Activated naive CD4-positive, alpha-beta T cell treated with anti-CD3 and anti-CD28 coated beads, Interleukin-2, amount 10 ng/mL, durations not matched to agents 7 days and 5 days (primary cell): ENCODE measurements at places on chromosomes 3 and 15.

GRCh38 chr3:45065373-45065720 lies 39.2 kb downstream of the CLEC3B start:
- DNase-seq, result no peak

DNA sequence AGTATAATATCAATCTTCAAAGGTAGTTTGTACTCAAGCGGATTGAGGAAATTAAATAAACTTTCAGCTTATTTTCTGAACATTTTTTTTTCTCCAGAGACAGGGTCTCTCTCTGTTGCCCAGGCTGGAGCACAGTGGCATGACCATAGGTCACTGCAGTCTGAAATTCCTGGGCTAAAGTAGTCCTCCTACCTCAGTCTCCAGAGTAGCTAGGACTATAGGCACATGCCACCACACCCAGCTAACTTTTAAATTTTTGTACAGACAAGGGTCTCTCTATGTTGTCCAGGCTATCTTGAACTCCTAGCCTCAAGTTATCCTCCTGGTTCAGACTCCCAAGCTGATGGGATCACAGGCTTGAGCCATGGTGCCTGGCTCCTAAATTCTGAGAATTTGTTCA lies 97.1 kb downstream of the FAIM start:
- DNase-seq, result no peak

DNA sequence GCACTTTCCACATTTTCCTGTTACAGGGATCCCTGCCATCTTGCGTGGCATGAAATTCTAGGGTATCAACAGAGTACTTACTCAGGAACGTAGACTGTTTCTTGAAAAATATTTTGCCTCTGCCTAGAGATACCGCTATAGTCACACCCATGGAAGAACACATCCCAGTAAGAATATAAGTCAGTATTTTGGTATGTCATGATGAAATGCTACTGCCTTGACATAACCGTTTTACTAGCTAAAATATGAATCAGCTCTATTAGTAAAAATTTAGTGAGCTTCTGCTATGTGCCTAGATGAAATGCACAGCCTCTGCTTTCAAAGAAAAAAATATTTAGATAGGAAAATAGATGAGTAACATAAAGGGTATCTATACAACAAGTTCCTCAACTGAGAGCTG lies 276.4 kb downstream of the TBC1D5 start:
- no peak for DNase-seq

DNA sequence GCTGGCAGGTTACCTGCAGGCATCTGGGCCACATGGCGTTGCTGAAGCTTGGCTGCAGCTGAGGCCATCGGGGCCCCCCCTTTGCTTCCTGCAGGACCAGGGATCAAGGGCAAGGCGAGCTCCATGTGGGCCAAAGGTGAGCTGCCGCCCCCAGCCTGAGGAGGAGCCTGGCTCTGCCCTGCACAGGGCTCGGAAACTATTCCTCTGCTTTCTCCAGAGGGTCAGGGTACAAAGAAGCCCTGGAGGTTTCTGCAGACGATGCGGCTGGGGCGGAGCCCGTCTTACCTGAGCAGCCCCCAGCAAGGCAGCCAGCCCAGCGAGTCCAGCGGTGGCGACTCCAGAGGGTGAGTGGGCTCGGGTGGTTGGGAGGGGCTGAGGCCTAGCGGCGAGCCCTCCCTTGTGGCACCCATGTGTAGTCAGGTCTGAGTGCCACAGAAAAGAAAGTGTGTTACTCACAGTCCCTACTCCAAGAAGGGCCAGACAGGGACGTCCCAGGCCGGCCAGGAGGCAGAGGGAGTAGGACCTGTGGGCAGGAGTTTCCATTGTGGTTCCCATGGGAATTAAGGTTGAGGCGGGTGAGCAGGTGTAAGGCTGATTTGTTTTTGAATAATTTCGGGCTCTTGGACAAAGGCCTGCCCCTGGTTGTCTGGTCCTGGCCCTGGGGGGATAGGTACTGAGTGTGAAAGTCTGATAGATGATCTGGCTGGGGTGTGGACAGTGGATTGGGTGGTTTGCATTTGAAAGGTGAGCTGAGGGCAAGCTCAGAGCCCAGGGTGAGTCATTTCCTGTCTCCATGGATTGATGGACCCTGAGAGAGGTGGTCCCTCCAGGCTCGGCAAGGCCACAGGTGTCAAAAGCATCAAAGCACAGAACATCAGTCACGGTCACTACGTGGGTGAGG lies 25.4 kb downstream of the CFAP100 start:
- DNase-seq, result no peak

- no peak for DNase-seq
These were observed 13.1 kb downstream of the FLNB start for GRCh38 chr3:58021072-58021959.

GRCh38 chr3:142609136-142609535 lies 12.9 kb downstream of the PLS1 start:
- DNase-seq, result no peak
